ENCODE measurements at places on chromosomes 12 and 14. TPM values are rescaled to one million over a fixed set of nuclear protein-coding genes. Genes with fewer than 3 reads are reported as not detected.
A peak's percentile ranks its signal among the peaks of the same experiment; 100 is the strongest.

DNA sequence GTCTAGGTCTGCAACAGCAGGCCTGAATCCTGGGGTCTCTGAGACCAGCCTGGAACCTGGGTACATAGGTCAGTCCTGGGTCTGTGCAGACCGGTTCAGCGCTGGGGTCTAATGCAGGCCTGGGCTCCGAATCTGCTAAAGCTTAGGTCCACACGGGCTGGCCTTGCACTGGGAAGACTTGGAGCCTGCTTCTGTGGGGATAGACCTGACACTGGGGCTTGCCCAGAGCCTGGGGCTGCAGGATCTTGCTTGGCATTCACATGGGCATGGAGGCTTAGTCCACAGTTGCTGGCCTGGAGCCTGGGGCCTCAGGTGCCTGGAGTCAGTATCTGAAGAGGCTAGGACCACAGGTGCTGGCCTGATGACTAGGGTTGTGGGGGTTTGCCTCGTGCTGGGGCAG is 369.8 kb upstream of the SEL1L start:
- DNase-seq: no peak

- peak; percentile 53 for DNase-seq
Observed at GRCh38 chr14:68862954-68863594, 70.2 kb upstream of the ZFP36L1 start.

- no peak for DNase-seq
Observed at GRCh38 chr12:3704512-3705353, 48.2 kb downstream of the CRACR2A start.

CEBPE gene
- 0.37 TPM for total RNA-seq

IKZF4 gene
- 8.9 TPM for total RNA-seq

SRRM4 gene
- not detected for total RNA-seq

CPNE6 gene
- total RNA-seq: not detected

SMIM41 gene
- total RNA-seq: not detected

Measured in B cell (primary cell).